ENCODE measurements at places on chromosomes 1 and 21.

- DNase-seq: no peak
These were observed 19.6 kb upstream of the ERO1B start for GRCh38 chr1:236301080-236301957.

GRCh38 chr1:213686983-213687382 is 300.8 kb upstream of the PROX1 start:
- DNase-seq: no peak

GRCh38 chr21:44738621-44739020 is 27.2 kb upstream of the TSPEAR start:
- no peak for DNase-seq

DNA sequence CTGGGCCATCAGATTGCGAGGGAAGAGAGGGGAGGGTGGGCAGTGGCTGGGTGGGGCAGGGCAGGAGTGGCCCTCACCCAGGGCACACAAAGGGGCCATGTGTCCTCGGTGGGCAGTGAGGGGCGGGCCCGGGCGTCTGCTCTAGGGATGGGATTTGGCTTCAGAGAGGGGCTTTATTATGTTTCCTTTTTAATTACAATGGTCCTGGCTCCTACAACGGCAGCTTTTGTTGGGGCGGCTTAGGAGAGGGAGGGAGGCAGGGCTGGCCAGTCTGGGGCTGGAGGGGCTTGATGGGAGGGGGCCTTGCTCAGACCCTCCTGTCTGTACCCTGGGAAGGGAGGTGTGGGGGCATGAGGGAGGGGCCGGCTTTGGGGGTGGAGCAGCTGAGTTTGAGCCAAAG is 102.8 kb upstream of the WNT4 start:
- no peak for DNase-seq

DNA sequence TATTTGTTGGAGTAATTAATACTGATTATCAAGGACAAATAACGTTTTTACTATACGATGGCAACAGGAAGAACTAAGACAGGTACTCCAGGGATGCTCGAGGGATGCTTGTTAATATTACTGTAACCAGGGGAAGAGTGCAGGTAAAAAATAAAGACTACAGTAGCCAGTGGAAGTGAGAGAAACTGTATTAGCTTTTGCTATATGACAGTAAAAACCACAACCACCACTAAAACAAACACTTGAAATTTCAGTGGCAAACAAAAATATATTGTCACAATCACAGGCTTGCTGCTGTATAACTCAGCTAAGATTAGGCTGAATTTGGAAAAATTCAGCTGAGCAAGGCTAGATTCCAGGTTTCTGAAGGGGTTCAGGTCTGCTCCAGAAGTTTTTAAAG is 812.6 kb upstream of the ADGRL4 start:
- DNase-seq: no peak

DNA sequence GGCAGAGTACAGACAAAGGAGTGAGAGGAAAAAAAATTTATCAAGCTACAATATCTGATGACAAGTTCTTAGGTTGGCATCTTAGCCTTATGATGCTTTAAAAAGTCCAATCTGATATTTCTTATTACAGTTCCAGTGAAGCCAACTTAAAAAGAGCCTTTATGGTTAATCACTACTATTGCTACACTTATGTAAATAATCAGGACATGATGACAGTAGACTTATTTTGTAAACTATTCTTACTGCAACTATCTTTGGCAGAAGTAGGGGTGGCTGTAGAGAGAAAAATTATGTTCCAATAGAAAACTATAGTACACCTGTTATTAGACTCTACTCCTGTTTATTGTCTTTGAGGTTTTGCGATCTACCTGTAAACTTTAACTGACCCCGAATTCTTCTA is 25.8 kb upstream of the NUF2 start:
- DNase-seq: no peak

- DNase-seq: no peak
These were observed 726.5 kb upstream of the ADAMTS5 start for GRCh38 chr21:27693376-27693775.

GRCh38 chr1:110243574-110243973 is 33.5 kb downstream of the KCNC4 start:
- DNase-seq: no peak

DNA sequence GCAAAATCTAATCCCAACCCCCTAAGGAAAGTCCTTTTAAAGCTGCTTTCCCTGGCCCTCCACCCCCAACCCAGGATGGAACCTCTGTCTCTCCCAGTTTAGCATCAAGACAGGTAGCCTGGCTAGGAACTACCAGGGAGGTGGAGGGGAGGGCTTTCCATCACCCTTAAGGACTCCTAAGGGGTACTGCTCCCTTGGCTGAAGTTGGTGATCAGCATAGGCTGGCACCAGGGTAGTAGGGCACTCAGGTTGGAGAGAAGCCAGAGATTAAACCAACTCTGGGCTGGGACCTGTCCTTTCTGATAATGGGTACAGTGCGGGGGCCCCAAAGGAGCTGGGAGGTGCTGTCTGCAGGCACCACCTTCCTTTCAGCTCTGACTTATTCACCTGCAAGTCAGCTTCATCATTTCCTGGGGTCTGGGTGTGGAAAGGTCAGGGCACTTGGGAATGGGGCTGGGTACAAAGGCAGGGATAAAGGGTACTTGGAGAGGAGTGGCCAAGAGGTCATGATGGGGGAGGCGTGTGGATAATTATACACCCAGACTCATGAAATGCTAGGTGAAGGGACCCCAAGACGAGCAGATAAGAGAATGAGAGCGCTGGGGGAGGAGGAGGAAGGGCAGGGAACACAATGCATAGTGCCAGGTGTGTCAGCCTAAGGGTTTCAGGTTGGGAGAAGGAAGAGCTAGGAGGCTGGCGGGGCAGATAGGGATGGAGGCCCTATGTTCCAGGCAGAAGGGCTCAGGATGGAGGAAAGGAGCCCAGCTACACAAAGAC is 1.2 kb downstream of the ARHGEF2 start:
- DNase-seq: no peak

GRCh38 chr1:200670242-200671118 is 773 bp upstream of the DDX59 start:
- DNase-seq: no peak

DNA sequence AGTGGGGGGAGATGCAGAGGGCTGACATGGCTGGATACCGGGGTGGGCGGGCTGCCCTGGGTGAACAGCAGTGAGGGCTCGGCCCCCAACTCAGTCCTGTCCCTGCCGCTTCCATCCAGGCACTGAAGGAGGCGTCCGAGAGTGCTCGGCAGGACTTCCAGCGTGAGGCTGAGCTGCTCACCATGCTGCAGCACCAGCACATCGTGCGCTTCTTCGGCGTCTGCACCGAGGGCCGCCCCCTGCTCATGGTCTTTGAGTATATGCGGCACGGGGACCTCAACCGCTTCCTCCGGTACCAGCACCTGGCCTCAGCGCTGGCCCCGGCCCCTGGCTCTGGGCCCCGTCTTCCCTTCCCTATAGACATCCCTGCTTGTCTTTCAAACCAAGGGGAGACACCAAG is 15.6 kb downstream of the NTRK1 start:
- DNase-seq: no peak

DNA sequence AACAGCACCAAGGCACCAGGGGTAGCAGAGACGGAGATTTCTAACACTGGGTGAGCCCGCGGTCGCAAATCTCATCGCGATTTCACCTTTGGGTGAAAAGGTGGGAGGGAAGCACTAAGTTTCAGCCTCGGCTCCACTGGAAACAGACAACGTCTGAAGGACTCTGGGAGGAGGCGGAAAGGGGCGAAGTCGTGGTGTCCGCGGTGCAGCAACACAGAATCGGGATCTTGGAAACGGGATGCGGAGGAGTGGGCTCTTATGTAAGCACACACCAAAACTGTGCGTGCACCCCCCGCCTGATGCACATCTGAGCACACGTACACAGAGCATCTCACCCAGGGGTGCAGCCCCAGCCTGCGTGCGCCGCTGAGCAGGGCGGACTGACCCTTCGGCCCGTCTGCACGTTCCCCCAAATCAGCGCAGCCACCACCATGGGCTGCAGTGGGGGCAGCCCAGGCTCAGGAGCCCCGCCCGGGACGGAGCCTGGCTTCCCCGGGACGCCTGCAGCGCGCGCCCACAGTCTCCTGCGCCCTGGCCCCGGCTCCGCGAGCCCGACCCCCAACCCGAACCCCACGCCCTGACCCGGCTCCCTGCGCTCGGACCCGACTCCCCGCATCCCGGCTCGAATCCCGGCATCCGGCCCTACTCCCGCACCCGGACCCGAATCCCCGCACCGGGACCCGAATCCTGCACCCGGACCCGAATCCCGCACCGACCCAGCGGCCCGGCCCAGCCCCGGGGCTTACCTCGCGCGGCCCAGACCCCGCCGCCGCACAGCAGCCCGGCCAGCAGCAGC is 670 bp downstream of the CLSTN1 start:
- peak; percentile 22 for DNase-seq

- no peak for DNase-seq
These were observed 17.1 kb upstream of the APOBEC4 start for GRCh38 chr1:183670169-183670568.

- no peak for DNase-seq
These were observed 1538.3 kb downstream of the NCAM2 start for GRCh38 chr21:22536509-22536908.

- DNase-seq: peak; percentile 24
These were observed 334.8 kb upstream of the CAMK1G start for GRCh38 chr1:209248649-209249279.

- DNase-seq: no peak
These were observed 97.7 kb upstream of the S1PR1 start for GRCh38 chr1:101139130-101139529.

GRCh38 chr1:224080115-224080774 is 33.7 kb upstream of the FBXO28 start:
- no peak for DNase-seq

Data from stimulated activated CD4-positive, alpha-beta T cell treated with anti-CD3 and anti-CD28 coated beads, Interleukin-12 subunit alpha, Interleukin-12 subunit beta, amount 100 ng/mL, for 4 hours (primary cell).